ENCODE measurements at places on chromosomes 12 and 14.

DNA sequence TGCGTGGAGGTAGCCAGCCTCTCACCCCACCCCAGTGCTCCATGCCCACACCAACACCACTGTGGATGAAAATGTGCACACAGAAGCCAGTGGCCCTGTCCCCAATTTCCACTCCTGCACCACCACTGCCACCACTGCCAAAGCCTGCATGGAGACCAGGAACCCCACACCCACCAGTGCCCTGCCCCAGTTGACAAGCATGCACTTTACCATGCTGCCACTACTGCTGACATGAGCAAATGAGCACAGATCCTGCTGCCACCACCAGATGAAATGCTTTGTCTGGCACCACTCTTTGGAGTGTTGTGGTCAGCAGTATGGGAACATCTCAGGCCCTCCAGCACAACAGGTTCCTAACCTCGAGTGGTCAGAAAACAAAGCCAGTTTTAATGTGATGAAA is 104.1 kb downstream of the ATXN7L3B start:
- DNase-seq = no peak

DNA sequence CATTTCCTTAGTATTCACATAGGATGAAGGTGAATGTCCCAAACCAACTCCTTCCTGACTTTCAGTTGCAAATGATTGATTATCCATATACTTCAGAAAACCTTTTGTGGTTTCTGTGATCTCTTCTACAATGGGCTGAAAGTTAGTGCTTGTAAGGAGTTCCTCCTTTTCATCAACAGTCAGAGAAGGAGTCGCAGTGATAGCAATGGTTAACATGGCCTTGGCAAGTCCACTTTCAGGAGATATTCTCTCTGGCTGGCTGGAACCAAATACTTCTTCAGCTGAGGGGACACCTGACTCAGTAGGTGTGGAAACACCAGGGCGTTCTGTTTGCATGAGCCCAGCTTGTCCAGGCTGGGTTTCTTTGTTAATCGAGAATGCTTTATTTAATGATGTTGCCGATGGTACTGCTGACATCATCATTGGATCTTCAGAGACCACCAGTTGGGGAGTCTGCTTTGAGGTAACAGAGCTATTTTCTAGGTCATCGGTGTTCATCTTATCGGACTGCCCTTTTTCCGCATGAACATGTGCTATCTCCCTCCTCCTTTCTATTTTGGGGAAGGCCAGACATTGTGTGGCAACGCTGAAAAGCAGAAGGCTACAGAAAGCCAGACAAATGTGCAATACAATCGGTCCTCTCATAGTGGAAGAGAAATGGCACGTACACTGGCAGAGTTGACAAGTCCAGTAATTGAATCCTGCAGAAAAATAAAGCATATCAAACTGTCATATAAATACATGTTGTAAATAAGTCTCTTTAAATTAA is 13.1 kb downstream of the ARMH4 start:
- DNase-seq = no peak

DNA sequence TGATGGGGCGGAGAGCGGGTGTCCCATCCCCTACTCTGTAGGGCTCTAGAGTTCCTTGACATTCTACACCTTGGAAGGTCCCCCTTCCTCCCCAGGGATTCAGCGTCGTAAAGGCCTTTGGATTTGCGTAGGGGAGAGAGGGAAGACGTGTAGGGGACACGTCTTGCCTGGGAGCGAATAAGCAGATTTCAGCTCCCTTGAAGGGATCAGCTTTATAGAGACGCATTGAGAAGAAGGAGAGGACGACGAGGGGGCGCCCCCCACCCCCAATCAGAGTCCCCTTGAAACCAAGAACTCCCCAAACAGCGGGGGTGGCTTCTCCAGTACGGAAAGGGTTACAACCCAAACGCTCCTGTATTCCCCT is 324 bp downstream of the CALCOCO1 start:
- DNase-seq = peak; percentile 50

- DNase-seq = no peak
Measured at GRCh38 chr12:117084405-117085317, 14.6 kb downstream of the TESC start.

DNA sequence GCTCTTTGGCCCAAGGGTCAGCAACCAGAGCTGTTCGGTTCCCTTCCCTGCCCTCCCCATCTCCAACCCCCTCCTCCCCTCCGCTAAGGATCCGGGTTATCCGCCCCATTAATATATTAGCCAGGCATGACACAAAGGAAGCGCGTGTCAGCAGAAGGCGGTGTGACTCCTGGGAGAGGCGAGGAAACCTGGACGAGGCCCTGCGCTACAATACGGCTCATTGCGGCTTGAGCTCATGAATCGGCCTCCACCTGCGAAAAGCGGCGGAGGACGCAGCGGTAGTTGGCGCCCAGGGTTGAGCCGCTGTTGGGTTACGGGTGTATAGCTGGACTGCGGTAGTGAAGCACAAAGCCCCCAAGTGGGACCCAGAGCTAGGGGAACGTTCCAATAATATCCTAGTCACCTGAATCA is 9.9 kb downstream of the FOXA1 start:
- DNase-seq = no peak

GRCh38 chr14:32826404-32827082 is 112.1 kb upstream of the NPAS3 start:
- DNase-seq = no peak

DNA sequence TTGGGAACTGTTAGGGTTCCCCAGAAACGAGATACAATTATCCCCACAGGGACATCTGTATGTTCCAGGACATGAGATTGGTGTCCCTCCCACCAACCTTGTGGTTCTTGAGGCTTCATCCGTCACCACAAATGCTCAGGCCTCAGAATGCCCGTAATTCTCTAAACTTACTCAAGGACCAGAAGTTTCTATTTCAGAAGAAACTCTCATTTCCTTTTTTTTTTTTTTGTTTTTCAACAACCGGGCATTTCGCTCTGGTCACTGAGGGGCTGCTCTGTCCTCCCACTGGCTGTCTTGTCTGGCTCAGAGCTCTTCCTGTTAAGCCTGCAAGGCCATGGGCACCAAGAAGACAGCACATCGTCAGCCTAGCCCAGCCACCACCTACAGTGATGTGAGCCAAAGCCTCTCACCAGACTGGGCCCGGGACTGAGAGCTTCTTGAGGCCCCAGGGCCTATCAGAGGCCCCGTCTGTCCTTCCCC is 36.2 kb downstream of the VDR start:
- DNase-seq = no peak

DNA sequence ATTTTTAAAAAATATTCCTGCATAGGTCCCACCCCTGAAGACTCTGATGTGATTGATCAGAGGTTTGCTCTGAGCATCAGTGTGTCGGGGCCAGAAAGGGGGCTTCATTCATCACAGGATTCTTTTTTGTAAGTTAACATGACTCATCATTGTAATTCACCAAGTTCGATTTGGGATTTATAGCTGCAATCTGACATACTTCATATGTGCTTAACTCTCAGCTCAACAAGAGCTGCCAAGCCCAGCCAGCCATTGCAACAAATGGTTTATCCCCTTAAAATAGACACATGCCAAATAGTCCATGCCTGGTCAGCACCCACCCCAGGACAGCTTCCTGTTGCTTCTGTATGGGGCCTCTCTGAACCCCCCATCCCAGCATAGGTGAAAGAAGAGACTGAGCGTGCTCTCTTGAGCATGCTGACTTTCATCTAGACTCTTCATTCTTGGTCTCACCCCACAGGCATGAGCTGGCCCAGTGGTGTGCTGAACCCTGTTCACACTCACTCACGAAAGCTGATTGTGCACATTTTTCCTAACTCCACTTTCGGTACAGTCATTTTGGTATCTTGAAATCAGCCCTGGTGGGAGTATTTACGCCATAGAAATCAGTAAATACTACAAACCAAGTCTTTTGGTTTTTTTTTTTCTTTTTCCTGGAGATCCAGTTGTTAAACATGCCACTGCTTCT is 101.4 kb downstream of the STAB2 start:
- no peak for DNase-seq
